GM18507 (cell line): ENCODE measurements at places on chromosomes 1 and 21.

DNA sequence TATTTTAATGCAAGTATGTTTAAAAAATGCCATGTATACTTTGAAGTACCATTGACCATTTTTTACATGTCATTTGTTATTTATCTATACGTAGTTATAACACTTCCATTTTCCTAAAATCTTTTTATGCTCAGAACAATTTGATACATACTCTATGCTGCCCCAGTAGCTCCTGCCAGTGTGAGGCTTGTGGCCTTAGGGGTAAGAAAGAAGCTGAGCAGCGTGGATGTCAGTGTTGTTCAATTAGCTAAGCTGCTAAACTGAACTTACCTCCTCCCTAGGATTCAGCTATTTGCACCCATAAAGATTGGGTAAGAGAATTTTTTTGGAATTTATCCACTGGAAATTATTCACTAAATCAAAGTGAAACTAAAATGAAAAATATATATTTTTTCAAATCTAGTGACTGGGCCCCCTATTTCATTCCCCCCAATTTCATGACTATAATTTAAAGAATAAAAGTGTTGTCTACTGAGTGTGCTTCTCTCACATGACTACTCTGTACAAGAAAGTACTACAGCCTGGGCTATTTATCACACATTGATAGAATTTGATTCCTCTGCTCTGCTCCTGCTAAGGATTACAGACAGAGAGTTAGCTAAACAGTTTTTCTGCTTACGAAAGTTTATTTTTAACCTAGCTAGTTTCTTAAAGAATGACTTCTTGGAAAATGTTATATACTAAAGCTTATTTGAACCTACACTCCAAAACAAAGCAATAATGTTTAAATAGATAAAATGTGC is 1030.3 kb upstream of the ADGRL4 start:
- DNase-seq: no peak

DNA sequence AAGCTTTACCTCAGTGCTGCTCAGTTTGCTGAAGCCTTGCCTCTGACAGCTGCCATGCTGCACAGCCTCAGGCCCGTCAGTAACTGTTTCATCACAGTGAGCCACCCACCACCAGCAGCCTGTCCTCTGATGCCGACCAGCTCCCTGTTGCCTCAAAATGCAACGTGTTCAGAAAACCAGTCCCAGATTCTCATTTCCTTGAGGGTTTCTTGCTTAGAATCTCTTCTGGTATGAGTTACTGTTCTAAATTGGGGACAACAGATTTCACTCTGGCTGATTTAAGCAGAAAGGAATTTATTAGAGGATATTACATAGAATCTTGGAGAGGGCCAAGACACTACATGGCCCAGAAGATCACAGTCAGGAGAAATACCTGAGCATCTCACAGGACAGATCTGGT is 11.0 kb downstream of the UBL4B start:
- no peak for DNase-seq

DNA sequence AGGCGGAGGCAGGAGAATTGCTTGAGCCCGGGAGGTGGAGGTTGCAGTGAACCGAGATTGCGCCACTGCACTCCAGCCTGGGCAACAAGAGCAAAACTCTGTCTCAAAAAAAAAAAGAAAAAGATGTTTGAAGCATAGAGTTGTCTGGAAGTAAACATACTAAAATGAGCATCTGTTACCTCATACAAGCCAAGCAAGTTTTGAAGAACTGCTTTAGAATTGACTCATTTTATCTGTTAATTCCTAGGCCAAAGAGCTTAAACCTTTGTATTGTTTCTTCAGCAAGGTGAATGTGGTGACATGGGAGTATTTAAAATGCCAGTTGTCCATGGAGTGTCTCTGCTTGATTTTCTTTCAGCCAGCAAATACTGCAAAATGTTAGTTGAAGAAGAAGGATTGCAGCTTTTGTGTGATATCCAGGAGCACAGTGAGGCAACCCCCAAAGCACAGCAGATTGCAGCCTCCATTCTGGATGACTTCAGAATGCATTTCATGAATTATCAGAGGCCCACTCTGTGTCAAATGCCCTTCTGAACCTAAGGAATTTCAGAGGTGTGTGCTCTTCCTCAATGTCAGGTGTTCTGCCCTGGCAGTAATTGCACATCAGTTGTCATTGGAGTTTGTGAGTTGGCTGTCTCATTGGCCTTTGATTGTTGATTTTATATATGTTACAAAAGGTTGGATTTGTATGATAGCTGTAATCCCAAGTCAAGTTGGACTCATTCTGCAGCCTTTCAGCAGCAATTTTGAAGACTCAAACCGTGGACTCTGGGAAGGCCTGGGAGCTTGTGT is 28.9 kb downstream of the ECHDC2 start:
- no peak for DNase-seq

DNA sequence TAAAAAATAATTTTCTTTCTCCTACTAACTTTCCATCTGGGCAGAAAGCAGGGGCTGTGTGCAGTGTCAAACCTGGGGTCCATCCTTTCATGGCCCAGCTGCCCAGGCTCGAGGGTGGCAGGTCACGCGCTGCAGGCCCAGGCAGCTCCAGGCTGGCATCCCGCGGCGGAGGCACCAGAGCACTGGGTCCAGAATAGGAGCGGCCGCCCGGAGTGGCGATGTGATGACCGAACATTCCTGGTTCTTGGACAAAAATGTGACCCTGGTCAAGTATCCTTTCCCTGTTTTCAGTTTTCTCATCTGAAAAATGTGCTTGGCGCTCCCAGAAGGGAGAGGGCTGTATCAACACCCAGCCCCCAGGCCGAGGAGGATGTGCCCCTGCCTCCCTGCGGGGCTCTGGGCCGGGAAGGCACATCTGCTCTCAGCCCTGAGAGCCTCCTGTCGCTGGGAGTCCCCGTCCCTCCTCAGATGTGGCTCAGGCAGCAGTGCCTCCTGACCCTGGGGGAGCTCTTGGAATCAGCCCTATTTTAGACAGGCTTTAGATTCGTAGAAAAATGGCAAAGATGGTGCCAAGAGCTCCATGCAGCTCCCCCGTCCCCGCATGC is 29.3 kb downstream of the SLX9 start:
- DNase-seq: no peak

GRCh38 chr1:36625935-36626310 is 143.2 kb upstream of the CSF3R start:
- DNase-seq: no peak

- no peak for DNase-seq
Measured at GRCh38 chr1:60162936-60163335, 89.4 kb upstream of the C1orf87 start.

DNA sequence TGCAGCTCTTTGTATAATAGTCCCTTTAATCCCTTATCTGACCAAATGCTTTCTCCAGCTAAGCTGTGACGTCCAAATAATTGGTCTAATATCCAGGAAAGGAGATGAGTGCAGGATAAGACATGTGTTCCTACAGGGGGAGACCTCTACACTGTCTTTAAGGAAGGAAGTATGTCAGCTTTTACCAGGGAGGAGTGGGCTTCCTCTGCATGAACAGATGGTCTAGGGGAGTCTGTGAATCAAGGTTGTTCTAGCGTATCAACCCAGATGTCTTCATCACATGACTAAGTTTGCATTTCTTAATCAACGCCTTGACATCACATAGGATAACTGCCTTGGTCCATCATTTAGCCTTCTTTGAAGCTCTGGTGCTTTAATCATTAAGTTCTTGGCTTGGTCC is 528.2 kb downstream of the MRPL39 start:
- DNase-seq: no peak

- no peak for DNase-seq
Measured at GRCh38 chr1:112011202-112011601, 21.7 kb upstream of the KCND3 start.

DNA sequence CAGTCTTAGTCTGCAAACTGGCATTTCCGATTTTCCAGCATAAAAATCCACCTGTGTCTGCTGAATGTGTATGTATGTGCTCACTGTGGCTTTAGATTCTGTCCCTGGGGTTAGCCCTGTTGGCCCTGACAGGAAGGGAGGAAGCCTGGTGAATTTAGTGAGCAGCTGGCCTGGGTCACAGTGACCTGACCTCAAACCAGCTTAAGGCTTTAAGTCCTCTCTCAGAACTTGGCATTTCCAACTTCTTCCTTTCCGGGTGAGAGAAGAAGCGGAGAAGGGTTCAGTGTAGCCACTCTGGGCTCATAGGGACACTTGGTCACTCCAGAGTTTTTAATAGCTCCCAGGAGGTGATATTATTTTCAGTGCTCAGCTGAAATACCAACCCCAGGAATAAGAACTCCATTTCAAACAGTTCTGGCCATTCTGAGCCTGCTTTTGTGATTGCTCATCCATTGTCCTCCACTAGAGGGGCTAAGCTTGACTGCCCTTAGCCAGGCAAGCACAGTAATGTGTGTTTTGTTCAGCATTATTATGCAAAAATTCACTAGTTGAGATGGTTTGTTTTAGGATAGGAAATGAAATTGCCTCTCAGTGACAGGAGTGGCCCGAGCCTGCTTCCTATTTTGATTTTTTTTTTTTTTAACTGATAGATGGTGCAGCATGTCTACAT is 2.5 kb upstream of the OLFML3 start:
- DNase-seq: no peak

DNA sequence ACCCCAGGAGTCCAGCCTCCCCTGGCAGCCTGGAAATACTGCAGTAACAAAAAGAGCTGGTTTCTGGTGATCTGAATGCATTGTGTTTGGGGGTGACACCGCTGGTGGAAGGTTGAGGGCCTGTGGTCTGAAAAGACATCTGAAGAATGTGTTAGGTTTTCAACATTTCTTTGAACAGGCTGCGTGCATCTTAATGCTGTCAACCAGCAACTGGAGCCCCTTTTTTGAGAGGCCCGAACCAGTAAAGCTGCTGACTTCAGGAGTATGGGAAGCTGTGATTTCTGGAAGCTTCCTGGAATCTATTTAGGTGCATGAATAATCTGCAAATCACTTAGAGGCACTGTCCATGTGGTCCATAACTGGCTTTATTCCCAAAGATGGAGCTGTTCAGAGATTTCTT is 17.0 kb downstream of the ATP5PO start:
- DNase-seq: no peak

DNA sequence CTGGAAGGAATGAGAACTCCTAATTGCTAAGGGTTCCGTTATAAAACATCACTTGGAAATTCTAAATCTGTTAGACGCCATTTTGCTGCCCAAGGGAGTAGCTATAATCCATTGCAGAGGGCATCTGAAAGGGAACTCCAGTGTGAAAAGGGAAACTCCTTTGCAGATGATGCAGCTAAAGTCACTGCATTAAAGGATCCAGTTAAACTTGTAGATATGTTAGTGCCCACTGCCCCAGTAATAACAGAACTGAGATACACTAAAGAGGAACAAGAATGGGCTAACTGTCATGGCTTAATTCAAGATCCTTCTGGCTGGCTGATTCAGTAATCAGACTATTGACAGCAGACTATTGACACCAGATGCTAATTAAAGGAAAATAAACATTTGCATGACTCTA is 81.8 kb upstream of the KIAA0040 start:
- DNase-seq: no peak

DNA sequence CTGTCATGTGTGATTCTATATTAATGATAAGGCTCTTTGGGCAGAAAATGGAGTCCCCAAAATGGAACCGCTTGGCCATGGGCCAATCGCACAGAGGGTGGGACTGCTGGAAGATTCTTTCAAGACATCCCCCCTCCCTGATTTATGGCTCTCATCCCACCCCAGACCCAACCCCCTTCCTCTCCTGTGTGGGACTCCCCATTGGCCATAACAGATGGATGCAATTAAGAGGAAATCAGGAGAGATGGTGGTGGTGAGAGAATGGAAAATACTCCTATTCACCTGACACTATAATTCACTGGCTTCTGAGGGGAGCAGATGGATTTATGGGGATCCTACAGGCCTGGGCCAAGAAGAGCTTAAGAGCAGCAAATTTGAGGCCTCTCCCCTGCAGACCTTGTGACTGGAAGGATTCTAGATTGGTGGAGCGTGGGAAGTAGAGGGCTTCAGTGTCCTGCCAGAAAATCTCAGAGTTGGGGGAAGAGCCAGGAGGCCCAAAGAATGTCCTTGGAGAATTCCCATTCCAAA is 1.7 kb downstream of the IGFN1 start:
- DNase-seq: no peak

GRCh38 chr21:39388811-39389155 is 39.9 kb upstream of the HMGN1 start:
- DNase-seq: no peak

- no peak for DNase-seq
Measured at GRCh38 chr1:231107600-231108326, 54.1 kb upstream of the TRIM67 start.

- DNase-seq: no peak
Measured at GRCh38 chr1:208069317-208069716, 158.4 kb upstream of the CD34 start.

DNA sequence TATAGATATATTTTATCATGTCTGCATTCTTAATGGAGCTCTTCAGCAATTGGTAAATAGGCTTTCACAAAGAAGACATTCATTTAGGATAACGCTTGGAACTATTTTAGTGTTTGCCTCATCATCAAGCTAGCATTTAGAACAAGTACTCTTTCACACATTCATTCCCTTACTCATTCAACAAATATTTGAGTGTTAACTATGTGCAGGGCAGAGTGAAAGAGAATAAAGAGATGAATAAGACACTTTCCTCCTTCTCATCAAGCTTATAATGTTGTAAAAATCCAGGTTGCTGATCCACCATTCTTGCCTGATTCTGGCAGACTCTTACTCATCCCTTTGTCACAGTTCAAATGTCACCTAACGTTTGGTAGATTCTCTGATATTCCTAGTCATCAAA is 386.3 kb upstream of the BEND5 start:
- DNase-seq: no peak

DNA sequence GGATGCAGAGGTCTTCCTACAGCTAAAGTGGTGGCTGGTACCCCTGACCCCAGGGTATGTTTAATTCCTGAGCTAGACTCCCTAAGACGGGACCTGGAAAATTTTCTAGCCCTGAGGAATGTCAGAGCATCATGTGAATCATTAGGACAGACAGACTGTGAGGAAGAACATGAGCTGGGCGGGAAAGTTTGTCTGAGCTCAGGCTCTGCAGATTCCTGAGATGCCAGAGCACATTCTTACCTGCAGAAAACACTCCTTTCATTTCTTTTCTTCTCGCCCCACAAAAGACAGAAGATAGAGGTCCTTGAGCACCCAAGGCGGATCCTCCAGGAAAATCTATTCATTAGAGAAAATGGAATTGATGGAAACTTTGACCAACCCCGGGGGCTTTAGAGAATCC is 6.5 kb downstream of the CAPN2 start:
- DNase-seq: no peak

- no peak for DNase-seq
Measured at GRCh38 chr21:32389337-32390015, 3.3 kb downstream of the URB1 start.
